Aorta (tissue), 5 donors: ENCODE measurements at places on chromosomes 4 and X. TPM values are rescaled to one million over a fixed set of nuclear protein-coding genes. Genes with fewer than 3 reads are reported as not detected.
A peak's percentile ranks its signal among the peaks of the same experiment; 100 is the strongest.

GRCh38 chr4:69823048-69823447 lies 36.9 kb downstream of the SULT1E1 start:
- H3K4me3 ChIP-seq, result no peak overlapping the region
- no peaks in the 10 kb centered on the region for H3K27me3 ChIP-seq
- H3K27ac ChIP-seq, result no peak overlapping the region
- H3K36me3 ChIP-seq, result no peaks in the 10 kb centered on the region
- DNase-seq, result no peak

GRCh38 chrX:3143043-3143799 lies 102.0 kb downstream of the ARSF start:
- no peaks in the 10 kb centered on the region for H3K36me3 ChIP-seq
- H3K4me3 ChIP-seq, result no peak overlapping the region
- no peak overlapping the region for H3K27ac ChIP-seq
- H3K4me1 ChIP-seq, result no peaks in the 10 kb centered on the region

DNA sequence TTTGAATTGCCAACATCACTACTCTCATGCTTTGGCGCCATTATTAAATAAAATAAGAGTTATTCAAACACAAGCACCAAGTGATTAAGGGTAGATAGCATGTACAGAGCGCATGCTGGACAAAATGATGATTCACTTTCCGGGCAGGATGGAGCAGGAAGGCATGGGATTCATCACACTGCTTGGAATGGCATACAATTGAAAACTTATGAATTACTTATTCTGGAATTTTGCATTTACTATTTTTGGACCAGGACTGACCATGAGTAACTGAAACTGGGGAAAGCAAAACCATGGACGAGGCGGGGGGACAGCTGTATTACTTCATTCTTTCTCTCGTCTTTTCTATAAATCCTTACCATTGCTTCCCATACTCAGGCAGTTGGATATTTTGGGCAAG lies 28.5 kb upstream of the FGF5 start:
- peaks cover 1% of the 10 kb centered on the region for H3K27me3 ChIP-seq
- H3K4me1 ChIP-seq, result no peaks in the 10 kb centered on the region
- H3K4me3 ChIP-seq, result no peak overlapping the region
- no peaks in the 10 kb centered on the region for H3K36me3 ChIP-seq

GRCh38 chr4:738781-739280 lies 33.2 kb downstream of the PCGF3 start:
- no peak overlapping the region for H3K27ac ChIP-seq
- H3K4me3 ChIP-seq, result no peak overlapping the region
- DNase-seq, result no peak

GRCh38 chrX:118884552-118885138 lies 61.0 kb downstream of the ZCCHC12 start:
- H3K36me3 ChIP-seq, result no peaks in the 10 kb centered on the region
- no peak overlapping the region for H3K27ac ChIP-seq
- no peak overlapping the region for H3K4me3 ChIP-seq
- H3K4me1 ChIP-seq, result no peaks in the 10 kb centered on the region
- no peaks in the 10 kb centered on the region for H3K27me3 ChIP-seq

GRCh38 chrX:24085101-24085500 lies 30.3 kb downstream of the EIF2S3 start:
- DNase-seq, result no peak
- no peaks in the 10 kb centered on the region for H3K27me3 ChIP-seq
- H3K27ac ChIP-seq, result no peak overlapping the region
- no peaks in the 10 kb centered on the region for H3K4me1 ChIP-seq
- H3K36me3 ChIP-seq, result no peaks in the 10 kb centered on the region
- H3K4me3 ChIP-seq, result no peak overlapping the region

GRCh38 chrX:42477396-42477795 lies 300.6 kb downstream of the PPP1R2C start:
- no peaks in the 10 kb centered on the region for H3K4me1 ChIP-seq
- DNase-seq, result no peak
- no peak overlapping the region for H3K27ac ChIP-seq
- H3K36me3 ChIP-seq, result no peaks in the 10 kb centered on the region
- no peaks in the 10 kb centered on the region for H3K27me3 ChIP-seq
- H3K4me3 ChIP-seq, result no peak overlapping the region

DNA sequence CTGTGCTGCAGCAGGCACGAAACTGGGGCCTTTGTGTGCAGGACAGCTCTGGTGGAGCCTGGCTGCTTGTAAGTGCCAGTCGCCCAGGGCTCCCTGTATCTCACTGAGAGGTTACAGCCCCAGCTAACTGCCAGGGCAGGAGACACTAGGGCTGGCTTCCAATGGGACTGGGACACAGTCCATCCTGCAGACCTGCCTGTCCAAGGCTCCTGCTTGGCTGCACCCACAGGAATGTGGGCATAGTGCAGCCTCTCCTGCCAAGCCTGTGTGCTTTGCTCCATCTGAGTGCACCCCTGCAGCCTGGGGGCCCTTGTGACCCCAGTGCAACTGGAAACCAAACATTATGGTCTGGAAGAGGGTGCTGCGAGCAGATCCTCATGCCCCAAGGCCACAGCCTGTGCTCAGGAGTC lies 144.0 kb downstream of the ADAM29 start:
- peaks cover 4% of the 10 kb centered on the region for H3K4me1 ChIP-seq
- no peak for DNase-seq
- no peak overlapping the region for H3K27ac ChIP-seq

GRCh38 chr4:25865586-25865985 lies 2.8 kb upstream of the SEL1L3 start:
- no peak overlapping the region for H3K4me3 ChIP-seq
- no peak overlapping the region for H3K27ac ChIP-seq
- no peaks in the 10 kb centered on the region for H3K27me3 ChIP-seq
- H3K36me3 ChIP-seq, result no peaks in the 10 kb centered on the region
- no peak for DNase-seq

GRCh38 chr4:102326951-102327350 lies 18.3 kb downstream of the SLC39A8 start:
- DNase-seq, result no peak
- no peaks in the 10 kb centered on the region for H3K4me1 ChIP-seq
- H3K36me3 ChIP-seq, result no peaks in the 10 kb centered on the region
- no peaks in the 10 kb centered on the region for H3K27me3 ChIP-seq
- H3K4me3 ChIP-seq, result no peak overlapping the region

DNA sequence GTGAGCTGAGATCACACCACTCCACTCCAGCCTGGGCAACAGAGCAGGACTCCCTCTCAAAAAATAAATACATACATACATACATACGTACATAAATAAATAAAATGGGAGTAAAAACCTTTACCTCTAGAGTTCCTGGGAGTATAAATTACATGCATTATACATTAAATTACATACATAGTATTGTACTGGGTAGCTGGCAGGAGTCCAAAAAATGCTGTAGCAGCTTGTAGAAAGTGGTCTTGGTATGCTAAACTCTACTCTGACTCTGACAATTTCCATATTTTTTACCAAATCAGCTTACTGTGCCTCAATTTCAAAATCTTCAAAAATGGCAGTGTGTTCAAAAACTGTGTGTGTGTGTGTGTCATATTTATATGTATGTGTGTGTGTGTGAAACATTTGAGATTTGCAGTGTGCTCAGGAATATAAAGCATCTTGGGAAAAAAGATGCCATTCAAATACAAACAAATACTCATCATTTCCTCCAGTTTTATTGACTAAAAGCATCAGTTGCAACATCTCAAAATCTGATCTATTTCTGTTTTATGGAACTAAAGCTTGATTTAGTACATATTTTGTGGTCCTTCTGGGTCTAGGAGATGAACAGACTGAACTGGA lies 171.7 kb downstream of the SHROOM3 start:
- H3K27me3 ChIP-seq, result no peaks in the 10 kb centered on the region
- peaks cover 9% of the 10 kb centered on the region for H3K4me1 ChIP-seq
- no peaks in the 10 kb centered on the region for H3K36me3 ChIP-seq
- no peak overlapping the region for H3K4me3 ChIP-seq

GRCh38 chr4:175560604-175561003 lies 251.5 kb downstream of the GPM6A start:
- H3K27me3 ChIP-seq, result no peaks in the 10 kb centered on the region
- no peak overlapping the region for H3K4me3 ChIP-seq
- H3K36me3 ChIP-seq, result no peaks in the 10 kb centered on the region
- DNase-seq, result no peak

- H3K27ac ChIP-seq, result no peak overlapping the region
- DNase-seq, result no peak
- H3K4me3 ChIP-seq, result no peak overlapping the region
- no peaks in the 10 kb centered on the region for H3K36me3 ChIP-seq
- H3K27me3 ChIP-seq, result no peaks in the 10 kb centered on the region
- H3K4me1 ChIP-seq, result no peaks in the 10 kb centered on the region
Observed at GRCh38 chr4:87298362-87298761, 24.3 kb downstream of the HSD17B13 start.

GRCh38 chr4:102564399-102565059 lies 63.4 kb downstream of the NFKB1 start:
- no peak overlapping the region for H3K27ac ChIP-seq
- no peaks in the 10 kb centered on the region for H3K27me3 ChIP-seq
- no peaks in the 10 kb centered on the region for H3K36me3 ChIP-seq

- DNase-seq, result no peak
- no peak overlapping the region for H3K27ac ChIP-seq
- no peaks in the 10 kb centered on the region for H3K4me1 ChIP-seq
- H3K27me3 ChIP-seq, result no peaks in the 10 kb centered on the region
Observed at GRCh38 chr4:88106205-88106604, 52.2 kb downstream of the ABCG2 start.

- DNase-seq, result no peak
- H3K36me3 ChIP-seq, result no peaks in the 10 kb centered on the region
- peaks cover 7% of the 10 kb centered on the region for H3K4me1 ChIP-seq
Observed at GRCh38 chrX:17595456-17596035, 141.7 kb upstream of the SCML1 start.

GRCh38 chr4:175787546-175787945 lies 24.5 kb downstream of the GPM6A start:
- H3K4me3 ChIP-seq, result no peak overlapping the region
- H3K4me1 ChIP-seq, result no peaks in the 10 kb centered on the region
- H3K27me3 ChIP-seq, result no peaks in the 10 kb centered on the region
- H3K36me3 ChIP-seq, result no peaks in the 10 kb centered on the region
- no peak overlapping the region for H3K27ac ChIP-seq
- DNase-seq, result no peak

GRCh38 chr4:3320361-3321023 lies 27.7 kb downstream of the RGS12 start:
- H3K27ac ChIP-seq, result no peak overlapping the region
- H3K36me3 ChIP-seq, result no peaks in the 10 kb centered on the region
- no peaks in the 10 kb centered on the region for H3K4me1 ChIP-seq

GRCh38 chr4:48064349-48064748 lies 47.8 kb downstream of the NIPAL1 start:
- no peak overlapping the region for H3K27ac ChIP-seq
- H3K4me1 ChIP-seq, result no peaks in the 10 kb centered on the region
- DNase-seq, result no peak
- no peaks in the 10 kb centered on the region for H3K27me3 ChIP-seq

- H3K4me3 ChIP-seq, result no peak overlapping the region
- no peaks in the 10 kb centered on the region for H3K36me3 ChIP-seq
- H3K4me1 ChIP-seq, result no peaks in the 10 kb centered on the region
Observed at GRCh38 chr4:176676901-176677300, 115.8 kb downstream of the VEGFC start.

GRCh38 chr4:23934915-23935314 lies 45.1 kb upstream of the PPARGC1A start:
- H3K27me3 ChIP-seq, result no peaks in the 10 kb centered on the region
- peaks cover 2% of the 10 kb centered on the region for H3K4me1 ChIP-seq
- peak; percentile 66 for DNase-seq
- no peaks in the 10 kb centered on the region for H3K36me3 ChIP-seq

DNA sequence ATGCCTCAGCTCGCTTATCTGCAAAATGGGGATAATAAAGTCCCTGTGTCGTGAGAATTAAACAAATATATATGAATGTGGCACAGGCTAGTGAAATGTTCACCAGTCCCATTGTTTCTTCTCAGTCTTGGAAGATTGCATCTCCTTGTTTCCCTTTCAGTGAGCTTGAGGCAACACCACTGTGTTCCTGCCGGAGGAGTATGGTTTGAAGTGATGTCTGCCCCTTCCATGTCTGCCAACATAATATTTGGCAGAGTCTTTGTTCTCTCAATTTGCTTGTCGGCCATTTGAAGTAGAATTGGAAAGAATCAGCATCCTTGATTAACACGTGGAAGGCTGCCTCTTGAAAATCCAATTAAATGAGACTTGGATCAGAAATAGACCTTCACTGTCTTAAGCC lies 1088.5 kb upstream of the INTU start:
- H3K36me3 ChIP-seq, result no peaks in the 10 kb centered on the region
- H3K27ac ChIP-seq, result no peak overlapping the region
- H3K4me1 ChIP-seq, result peaks cover 2% of the 10 kb centered on the region
- no peak overlapping the region for H3K4me3 ChIP-seq
- DNase-seq, result no peak
- no peaks in the 10 kb centered on the region for H3K27me3 ChIP-seq

Gene P2RY8
- 5.5 TPM for total RNA-seq

Gene LDB2
- 128 TPM for total RNA-seq

Gene CLRN2
- total RNA-seq, result not detected

Gene NCAPG
- 0.78 TPM for total RNA-seq

Gene ETDA
- not detected for total RNA-seq

Gene RGN
- total RNA-seq, result 10.3 TPM
